ENCODE measurements at places on chromosomes 2 and 18.

GRCh38 chr2:47666332-47666731 lies 116.6 kb upstream of the MSH6 start:
- no peak for DNase-seq

DNA sequence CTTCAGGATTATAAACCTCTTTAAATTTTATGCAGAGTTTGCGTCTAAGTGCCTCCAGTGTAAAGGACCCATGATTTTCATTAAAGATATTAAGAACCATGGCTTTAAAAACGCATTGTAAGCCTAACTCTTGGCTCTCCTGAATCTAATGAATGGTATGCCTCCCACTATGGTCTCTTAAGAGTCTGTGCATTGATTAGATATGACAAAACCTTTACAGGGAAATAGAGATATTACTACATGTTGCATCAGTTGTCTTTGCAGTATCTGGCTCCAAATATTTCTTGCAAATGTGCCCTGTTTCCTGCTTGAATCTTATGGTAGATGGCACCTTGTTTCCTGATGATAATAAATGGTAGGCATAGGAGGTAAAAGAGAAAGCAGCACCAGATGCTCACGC lies 189.3 kb upstream of the FSHR start:
- DNase-seq: no peak

DNA sequence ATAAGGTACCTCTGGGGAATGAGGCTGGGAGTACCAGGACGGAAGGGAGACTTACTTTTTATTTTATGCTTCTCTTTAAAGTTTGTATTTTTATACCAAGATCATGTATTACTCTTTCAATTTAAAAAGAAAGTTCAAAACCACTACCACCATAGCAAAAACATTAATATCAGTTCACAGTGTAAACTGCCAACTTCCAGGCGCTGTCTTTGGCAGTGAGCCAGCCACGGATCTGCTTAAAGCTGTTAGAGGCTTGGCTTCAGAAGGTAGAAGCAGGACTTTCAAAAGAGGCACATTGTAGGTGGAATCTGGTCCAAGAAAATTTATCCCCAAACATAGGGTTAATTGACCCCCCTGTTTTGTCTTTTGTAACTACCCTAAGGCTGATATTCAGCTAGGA lies 74.8 kb downstream of the B3GNT2 start:
- DNase-seq: no peak

DNA sequence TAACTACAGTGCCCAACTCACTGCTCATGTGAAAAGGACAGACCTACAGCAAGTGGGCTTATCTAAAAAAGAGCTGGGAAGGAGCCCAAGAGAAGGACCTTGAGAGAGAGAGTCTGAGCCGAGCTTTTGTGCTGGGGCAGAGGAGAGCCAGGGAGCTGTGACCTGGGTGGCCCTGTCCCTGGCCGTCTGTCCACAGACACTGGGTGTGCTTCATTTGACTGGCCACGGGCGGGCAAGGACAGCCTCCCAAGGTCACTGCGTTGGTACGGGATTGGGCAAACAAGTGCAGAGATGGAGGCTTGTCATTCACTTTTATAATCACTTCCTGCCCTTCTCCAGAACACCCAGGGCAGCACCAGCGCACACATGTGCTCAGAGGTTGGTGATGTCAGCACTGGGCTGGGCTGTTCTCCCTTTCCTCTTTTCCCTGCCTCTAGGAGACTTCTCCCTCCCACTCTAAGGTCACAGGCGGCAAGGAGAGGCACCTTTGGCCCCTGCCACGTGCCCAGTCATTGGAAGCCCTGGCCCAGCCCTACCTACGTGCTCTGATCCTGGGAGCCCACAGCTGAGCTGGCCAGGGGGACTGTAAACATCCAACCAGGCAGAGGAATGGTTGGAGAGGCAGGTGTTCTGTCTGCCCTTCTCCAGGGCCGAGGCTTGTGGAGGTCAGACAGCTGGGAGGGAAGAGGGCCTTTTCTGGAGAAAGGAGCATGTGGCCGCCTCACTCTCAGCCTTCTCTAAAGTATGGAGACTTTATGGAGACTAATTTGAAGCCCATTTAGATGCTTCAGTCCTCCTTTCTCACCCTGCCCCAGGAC lies 6.4 kb upstream of the PSD4 start:
- DNase-seq: no peak

DNA sequence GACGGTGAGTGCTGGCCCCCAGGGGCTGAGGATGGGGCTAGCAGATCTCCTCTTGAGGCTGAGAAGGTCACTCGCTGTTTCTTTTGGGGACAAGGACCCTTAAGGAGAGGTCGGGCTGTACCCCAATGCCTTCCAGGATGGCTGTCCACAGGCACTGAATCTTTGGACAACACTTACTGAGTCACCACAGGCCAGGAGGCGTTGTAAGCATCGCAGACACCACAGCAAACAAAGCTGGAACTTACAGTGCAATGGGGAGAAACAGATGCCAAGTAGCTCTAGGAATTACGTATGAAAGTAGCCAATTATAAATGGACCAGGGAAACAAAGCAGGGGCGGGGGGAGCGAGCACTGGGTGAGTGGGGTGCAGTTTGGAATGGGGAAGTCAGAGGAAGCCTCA lies 219.8 kb downstream of the GLI2 start:
- DNase-seq: no peak

DNA sequence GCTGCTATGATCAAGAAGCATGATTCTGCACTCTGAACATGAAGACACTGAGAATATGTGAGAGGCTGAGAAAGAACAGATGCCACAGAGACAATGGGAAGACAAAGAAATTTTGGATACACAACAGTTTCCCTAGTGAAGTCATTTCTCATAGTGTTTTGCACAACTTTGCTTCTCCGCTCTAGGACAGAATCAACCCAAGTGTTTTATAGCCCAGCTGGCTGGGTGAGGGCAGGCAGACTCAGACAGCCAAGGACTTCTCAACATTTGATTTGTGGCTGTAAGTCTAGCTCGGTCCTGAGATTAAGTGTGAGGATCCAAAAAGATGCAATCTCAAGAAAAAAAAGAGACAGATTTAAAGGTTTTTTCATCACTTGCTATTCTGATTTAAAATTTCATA lies 536.5 kb upstream of the CRIM1 start:
- DNase-seq: no peak

GRCh38 chr2:144240656-144241339 lies 279.1 kb downstream of the ZEB2 start:
- DNase-seq: no peak

DNA sequence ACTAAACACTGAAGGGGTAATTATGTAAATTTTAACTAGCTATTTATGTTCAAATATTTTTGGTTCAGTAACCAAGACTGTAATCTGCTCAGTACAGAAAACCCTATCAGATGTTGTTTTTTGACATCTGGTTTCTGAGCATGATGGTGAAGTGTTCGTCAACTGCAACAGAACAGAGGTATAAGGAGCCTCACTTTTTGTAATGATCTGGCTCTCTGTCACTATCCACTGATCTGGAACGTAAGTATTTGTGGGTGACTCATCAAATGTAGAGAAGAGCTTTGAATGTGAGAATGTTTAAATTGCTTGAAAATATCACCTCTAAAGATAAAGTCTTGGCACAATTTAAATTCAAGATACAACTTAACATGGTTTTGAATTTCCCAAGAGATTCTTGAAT lies 213.6 kb upstream of the FAM98A start:
- DNase-seq: no peak

DNA sequence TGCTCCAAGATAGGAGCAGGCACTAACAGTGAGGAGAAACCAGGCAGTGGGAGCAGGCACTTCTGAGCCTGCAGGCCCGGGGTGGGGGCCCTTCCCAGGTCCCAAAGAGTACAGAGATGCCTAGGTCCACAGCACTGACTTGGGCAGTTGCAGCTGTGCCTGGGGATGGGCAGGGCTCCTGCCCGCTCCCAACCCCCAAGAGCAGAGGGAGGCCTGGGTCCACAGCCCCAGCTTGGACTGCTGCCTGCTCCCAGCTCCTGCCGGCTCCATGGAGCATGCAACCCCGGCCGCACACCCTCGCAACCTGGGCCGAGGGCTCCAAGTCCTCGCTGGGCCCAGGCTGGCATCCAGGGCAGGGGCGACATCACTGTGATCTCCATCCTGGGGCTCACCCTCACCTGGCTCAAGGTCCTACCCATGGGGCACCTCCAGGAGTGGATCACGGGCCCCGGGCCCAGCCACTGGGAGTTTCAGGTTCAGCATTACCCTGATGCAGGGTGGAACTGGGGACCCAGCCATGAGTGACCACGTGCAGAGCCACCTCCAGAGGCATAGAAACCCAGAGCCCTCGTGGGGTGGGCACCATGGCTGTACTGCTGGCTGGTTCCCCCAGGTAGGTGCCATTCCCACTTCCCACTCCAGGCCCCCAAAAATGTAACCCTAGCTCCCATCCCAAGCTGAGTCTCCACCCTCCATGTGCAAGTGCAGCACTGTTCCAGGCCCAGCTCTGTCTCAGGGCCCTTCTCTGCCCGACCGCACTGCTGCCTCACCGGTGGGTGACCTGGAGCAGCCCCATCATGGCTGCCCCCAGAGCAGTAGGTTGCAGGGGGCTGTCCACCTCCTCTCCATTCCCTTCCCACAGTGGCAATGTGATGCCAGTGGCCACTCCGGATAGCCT lies 325.6 kb downstream of the NR4A2 start:
- no peak for DNase-seq

All from activated T-helper 1 cell treated with Interleukin-2 at 50 U/mL for 16 hours (primary cell).